ENCODE measurements at places on chromosomes 1 and 21.

- DNase-seq, result no peak
Observed at GRCh38 chr21:16993416-16994038, 519.3 kb upstream of the CXADR start.

GRCh38 chr1:57137980-57138379 lies 172.2 kb upstream of the C8B start:
- DNase-seq, result no peak

GRCh38 chr1:219092206-219092605 lies 81.5 kb upstream of the LYPLAL1 start:
- DNase-seq, result no peak

GRCh38 chr21:35390013-35390776 lies 341.1 kb upstream of the RUNX1 start:
- DNase-seq, result no peak

GRCh38 chr1:85571828-85572227 lies 8.7 kb upstream of the CCN1 start:
- no peak for DNase-seq

DNA sequence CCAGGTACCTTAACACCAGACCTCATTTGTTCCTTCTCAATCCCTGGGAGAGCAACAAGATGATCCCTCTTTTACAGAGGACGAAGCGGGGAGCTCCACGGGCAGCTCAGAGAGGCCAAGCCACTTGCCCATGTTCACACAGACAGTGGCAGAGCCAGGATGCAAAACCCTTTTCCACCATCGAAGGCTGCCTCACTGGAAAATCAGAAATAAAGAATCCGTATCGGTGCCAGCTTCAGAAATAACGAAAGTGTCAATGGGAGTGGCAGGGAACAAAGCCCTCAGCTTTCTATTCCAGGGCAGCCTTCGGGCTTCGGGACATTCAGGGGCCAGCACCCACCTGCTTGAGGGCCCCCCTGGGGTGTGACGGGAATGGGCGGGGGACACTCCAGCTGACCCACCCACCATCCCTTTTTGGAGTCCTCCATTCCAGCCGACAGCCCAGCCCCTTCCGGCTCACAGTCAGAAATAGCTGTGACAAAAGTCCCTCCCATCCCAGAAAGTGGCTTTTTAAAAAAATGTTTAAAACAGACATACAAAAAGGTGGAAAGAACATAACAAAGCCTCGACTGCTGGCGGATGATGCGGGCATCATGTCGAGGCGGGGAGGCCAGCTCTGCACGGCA lies 6.0 kb downstream of the IFFO2 start:
- no peak for DNase-seq

GRCh38 chr1:231853588-231854207 lies 227.1 kb downstream of the DISC1 start:
- DNase-seq, result no peak

GRCh38 chr1:46581681-46582455 lies 22.2 kb downstream of the MKNK1 start:
- no peak for DNase-seq

DNA sequence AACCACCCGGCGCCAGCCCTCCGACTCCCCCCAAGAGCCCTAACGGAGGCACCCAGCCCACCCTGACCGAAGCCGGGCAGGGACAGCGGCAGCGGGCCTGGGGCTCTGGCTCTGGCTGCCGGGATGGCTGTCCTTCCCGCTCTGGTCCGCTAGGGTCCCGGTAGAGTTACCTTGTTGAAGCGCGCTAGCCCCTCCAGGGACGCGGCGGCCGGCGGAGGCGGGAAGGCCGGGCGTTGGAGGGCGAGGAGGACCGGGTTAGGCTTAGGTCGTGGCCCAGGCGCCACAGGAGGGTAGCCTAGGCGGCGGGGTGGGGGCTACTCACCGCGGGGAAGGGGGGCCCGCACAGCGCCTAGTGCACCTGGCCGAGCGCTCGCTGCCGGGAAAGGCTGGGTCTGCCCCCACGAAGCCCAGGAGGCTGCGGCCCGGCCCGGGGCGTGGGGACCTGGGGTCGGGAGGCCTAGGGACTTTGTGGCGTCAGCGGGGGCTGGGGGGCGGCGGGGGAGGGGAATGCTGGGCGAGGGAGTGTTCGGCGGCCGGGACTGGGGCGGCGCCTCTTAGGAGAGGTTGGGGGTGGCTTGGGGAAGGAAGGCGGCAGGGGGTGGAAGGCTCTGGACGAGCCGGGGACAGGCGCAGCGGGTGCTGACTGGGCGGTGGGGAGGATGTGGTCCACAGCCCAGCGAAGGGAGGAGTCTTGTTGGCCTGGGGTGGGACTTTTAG lies at the start of gene TRIM17:
Gene TRIM17, minus strand, starts transcription at position 645 of the 717 bp plus-strand sequence. CDS start 1,789 bp downstream, outside the sequence.
- no peak for DNase-seq

GRCh38 chr1:2492091-2492490 lies 16.0 kb downstream of the PLCH2 start:
- no peak for DNase-seq

GRCh38 chr21:36861595-36862323 lies 104.7 kb downstream of the HLCS start:
- no peak for DNase-seq

GRCh38 chr1:18923756-18924211 lies 21.4 kb upstream of the ALDH4A1 start:
- DNase-seq, result no peak

GRCh38 chr21:45902292-45902995 lies 79.1 kb upstream of the COL6A1 start:
- no peak for DNase-seq

- no peak for DNase-seq
Observed at GRCh38 chr1:185408700-185409270, 91.7 kb upstream of the IVNS1ABP start.

GRCh38 chr1:68057564-68057963 lies 7.1 kb upstream of the DIRAS3 start:
- no peak for DNase-seq

DNA sequence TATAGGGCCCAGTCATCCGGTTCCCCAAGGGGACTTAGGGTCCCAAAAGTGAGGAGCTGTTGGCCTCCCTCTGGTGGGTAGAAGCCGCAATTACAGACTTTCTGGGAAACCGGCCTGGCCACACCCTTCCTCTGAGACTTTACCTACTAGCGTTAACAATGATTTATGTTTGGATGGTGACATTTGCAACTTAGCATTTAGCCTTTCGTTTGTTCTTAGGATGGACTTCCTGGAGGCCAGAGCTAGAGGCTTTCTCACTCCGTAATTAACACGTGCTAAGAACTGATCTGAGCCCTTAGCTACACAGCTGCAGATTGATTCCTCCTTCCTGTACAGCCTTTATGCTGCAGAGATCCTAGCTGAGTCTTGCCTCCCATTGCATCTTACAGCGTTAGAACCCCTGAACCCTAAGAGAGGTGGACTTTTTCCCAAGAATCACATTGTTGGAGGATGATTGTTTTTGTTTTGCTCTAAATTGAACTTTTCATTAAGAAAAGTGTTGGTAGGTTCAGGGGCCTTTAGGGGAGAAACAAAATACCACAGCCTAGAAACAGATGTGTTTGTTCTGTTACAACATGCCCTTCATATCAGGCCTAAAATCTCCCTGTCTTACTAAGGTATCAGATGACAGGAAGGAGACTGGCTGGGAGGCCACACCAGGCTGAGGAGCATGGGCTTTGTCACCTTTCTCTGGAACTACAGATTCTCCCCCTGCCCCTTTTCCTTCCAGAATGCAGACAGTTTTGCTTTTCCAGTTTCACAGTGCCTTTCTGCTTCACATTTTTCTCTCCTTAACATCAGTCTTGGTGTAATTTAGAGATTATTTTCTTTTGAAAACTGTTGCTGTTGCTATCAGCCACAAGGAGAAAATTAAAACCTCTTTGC lies 1.9 kb downstream of the S100A11 start:
- DNase-seq, result peak; percentile 43

DNA sequence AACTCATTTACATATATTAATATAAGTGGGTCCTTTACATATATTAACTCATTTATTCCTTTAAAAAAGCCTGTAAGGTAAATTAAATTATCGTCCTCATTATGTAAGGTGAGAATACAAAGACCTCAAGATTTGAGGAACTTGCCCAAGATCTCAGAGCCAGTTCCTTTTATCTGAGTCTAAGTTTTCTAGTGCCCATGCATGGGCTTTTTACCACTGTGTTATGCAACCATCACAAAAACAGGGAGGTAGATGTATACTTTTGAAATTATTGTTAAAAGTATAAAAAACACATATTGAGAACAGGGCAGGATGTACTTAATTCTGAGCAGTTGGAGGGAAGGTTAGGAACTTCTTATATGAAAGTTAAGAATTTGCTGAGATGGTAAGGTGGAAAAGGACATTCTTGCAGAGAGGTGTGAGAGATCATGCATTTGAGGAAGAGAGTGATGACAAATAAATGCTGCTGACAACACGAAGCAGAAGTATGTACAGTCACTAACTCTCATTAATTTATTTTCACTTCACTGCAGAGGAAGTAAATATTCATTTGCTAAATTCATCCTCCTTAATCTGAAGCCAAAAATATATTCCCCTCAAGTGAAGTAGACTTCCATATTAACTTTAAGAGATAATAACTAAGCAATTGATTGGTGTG lies 28.9 kb upstream of the LYPLAL1 start:
- no peak for DNase-seq

DNA sequence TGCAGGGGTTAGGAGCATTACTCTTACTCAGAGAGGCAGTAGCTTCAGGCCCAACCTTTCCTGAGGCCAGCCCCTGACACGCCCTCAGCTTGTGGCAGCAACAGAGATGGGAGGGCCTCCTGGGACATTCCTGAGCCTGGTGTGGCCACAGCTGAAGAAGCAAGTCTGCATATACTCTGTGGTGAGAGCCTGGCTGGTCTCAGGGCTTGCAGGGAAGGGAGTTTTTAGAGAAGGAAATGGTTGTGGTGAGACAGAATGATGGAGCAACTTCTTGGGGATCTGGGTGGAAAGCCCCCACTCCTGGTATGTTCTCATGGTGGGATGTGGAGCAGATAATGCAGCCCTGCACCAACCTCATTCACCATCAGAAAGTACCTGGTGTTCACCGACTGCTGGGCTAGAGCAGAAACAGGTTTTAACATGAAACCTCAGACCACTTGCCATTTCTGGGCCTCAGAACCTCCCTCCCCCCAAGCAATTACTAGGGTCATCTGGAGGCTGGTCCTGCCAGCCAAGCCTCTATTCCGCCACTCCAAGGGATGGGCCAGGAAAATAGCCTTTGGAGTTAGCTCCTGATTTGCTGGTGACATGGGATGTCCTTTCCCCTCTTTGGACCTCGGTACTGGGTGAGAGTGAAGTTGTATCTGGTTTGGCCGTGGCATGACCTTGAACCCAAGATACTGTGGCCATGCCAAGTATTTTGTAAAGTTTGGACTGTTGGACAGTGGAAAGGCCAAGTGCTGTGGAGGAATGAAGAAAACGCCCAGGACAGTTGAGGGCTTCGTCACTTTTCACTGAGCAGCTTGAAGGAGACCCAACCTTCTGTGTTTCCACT lies 28.1 kb upstream of the RNF19B start:
- peak; percentile 34 for DNase-seq

DNA sequence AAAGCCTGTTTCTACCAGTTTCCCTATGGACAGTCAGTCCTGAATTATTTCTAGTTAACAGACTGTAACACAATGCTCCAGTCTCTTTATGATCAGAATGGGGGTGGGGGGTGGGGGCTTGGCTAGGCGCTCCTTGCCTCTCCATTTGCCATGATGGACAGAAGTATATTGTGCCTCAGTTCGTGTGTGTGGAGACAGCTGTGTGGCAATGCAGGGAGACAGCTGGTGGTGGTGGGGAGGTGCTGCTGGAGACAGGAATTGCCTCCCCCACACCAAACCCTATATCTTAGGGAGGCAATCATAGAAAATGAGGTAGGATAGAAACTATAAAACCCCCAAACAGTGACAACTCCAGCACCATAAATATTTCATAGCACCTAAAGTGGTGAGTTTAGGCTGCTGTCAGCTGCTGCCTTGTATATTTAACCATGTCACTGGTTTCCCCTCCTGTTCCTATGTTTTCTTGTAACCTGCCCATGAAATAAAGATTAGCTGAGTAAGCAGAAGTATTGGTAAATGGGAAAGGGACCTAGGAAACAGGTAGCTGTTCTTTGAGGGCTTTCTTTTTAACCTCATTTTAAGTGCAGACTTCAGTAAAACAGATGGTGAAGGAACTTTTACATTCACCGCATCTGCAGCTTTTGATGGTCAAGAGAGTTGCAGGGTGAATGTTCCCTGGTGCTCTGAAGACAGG lies 3.4 kb downstream of the PLXNA2 start:
- DNase-seq, result no peak

DNA sequence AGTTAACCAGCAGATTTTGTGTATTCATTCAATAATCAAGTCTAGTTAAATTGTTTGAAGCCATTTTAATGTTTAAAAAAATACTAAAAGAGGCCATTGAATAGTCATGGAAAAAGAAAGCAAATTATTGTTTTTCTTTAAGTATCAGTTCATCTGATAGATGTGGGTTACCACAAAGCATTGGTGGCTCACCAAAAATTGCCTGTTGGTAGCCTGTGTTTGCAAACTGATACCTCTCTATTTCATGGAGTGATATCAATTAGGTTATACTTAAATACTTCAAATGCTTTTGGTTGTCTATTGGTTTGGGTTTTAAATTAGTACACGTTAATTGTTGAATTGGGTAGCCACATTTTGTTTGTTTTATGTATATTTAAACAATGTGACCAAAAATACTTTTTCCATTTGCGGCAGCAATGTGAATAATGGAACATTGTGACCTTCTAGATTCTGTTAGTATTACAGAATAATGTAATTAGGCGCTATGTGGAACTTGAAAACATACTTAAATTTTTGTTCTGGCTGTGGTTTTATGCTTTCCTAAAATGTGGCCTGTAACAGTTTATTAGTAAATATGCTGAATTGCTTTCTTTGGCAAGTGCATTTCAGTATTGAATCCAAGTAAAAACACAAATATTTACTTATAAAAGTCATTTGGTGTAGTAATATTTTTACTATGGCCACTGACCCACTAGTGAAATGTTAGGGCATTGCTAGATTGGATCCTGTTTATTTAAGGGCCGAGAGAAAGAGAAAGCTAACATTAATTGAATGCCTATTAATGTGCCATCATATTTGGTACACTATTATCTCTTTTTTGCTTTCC lies 37.1 kb upstream of the NBL1 start:
- no peak for DNase-seq

DNA sequence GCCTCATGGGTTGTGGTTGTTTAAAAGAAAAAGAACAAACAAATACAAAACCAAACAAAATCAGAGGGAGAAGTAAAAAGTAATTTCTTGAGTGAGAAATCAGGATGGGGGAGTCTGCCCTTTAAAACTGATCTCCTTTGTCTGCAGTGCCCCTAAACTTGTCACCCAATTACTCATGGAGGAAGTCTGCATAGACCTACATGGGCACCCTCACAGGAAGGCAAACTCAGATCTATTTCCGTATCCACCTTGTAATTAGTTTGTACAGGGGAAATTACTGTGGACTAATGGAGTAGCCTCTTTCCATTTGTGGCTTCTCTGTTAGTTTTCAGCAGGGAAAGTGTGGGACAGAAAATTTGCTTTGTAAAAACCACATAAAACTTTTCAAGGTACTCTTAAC lies 600.4 kb downstream of the ADGRL2 start:
- DNase-seq, result no peak

DNA sequence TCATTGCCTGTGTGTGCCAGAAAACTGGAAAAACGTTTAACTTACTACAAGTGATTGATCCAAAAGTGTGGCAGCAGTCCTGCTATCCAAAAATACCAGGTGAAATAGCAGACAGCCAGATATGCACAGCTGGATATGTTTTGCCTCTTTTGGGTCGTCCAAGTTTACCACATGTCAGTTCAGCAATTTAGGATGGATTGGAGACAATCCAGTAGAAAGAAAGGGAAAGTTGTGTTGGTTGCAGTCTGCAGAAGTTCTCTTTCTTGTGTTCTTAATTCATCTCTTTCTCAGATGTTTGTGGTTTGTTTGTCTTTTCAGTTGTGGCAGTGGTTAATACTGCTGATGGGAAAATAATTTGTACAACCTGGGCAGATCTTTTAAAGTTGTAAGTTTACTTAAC lies 645.0 kb downstream of the PTPRC start:
- DNase-seq, result no peak

Data from GOT3 (cell line).